ENCODE measurements at places on chromosomes 3 and 15.

DNA sequence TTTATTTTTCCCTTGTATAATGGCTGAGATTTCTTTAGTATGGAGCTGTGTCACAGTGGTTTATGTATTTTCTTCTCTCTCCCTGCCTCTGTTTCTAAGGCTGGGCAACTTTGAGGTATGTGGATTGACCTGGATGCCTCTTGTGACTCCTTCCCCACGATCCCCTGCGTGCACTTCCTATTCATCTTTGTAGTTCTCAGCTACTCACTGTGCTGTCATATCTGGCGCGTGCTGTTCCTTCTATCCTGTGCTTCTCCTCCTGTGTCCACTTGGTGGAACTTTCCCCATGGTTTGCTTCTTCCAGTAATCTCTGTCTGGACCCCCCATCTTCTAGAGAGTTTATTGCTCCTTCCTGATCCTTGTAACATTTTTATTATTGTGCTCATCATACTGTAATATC lies 97.3 kb downstream of the AKAP13 start:
- peak; percentile 36 for DNase-seq

DNA sequence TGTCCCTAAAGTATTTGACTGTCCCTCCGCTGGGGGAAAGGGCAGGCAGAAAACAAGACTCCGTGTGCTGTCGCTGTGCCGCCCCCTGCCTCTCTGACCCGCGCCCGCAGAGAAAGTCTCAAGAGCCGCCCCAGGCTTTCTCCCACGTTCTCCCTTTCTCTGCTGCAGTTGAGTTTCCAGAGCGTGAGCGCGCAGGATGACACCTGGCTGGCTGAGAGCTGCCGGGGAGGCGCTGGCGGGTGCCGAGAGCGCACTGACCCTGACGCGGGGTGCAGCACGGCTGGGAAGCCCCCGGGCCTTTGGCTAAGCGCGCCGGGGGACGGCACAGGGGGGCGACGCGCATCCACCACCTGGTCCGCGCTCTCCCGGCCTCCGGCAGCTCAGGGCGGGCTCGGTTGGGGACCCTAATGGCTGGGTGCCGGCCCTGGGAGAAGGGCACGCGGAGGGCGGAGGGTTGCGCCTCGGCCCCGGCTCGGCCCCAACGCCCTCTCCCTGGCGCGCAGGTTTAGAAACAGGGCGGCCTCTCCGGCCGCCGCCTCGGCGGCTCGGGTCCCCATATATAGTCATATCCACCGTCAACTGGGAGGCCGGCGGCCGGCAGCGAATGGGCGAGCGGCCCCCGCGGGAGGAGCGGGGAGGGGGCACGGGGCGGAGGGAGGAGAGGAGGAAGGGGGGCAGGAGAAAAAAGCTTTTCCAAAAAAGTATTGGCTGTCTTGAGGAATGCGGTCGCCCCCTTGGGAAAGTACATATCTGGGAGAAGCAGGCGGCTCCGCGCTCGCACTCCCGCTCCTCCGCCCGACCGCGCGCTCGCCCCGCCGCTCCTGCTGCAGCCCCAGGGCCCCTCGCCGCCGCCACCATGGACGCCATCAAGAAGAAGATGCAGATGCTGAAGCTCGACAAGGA lies at the start of gene TPM1:
Gene TPM1, plus strand, starts transcription at position 774 of the 903 bp plus-strand sequence. Its CDS starts 83 bp downstream, at position 857.
- peak; percentile 98 for DNase-seq

- DNase-seq: no peak
Observed at GRCh38 chr15:40937762-40938535, 8.8 kb downstream of the DLL4 start.

DNA sequence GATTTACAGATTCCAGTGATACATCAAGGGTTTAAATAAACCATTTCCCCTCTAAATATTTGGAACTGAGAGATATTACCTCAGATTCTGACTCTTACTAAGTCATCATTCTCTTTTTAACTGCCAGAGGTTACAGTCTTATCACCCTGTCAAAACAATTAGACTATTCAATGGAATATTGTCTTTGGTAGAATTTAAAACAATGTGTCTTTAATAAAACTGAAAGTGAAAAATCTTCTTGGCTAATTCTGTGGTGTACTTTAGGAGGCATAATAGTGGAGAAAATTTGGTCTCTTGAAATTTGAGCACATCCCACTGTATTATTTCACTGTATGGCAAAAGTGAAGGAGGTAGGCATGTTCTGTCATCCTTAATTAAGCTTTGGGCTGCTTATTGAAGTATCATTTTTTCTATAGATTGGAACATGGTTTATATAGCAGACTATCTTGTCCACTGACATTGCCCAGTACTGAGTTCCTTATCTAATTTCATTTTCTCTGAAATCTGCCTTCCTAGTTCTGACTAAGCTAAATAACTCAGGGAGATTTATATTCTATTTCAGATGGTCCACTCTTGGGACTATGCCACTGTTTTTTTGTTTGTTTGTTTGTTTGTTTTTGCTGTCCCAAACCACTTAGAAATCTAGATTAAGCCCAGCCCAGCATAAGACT lies 48.0 kb upstream of the UTS2B start:
- DNase-seq: no peak

DNA sequence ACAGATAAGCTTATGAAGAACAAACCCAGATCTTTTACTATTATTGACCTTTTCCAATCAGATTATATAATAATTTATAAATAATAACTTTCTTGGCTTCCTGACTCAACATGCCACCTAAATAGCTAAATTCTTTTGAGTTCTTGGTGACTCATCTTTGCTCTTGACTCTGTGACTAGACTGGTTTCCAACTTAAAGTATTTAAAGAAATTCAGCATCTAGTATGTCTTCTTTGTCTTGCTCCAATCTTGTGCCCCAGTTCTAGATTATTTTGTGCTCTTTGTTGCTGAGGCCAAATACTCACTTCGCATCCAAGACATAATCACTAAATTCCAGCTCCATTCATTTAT lies 483.2 kb upstream of the TBL1XR1 start:
- peak; percentile 50 for DNase-seq

GRCh38 chr3:134956395-134956794 lies 161.3 kb downstream of the EPHB1 start:
- no peak for DNase-seq

- DNase-seq: peak; percentile 16
Observed at GRCh38 chr15:50415752-50416404, 8.3 kb upstream of the USP8 start.

DNA sequence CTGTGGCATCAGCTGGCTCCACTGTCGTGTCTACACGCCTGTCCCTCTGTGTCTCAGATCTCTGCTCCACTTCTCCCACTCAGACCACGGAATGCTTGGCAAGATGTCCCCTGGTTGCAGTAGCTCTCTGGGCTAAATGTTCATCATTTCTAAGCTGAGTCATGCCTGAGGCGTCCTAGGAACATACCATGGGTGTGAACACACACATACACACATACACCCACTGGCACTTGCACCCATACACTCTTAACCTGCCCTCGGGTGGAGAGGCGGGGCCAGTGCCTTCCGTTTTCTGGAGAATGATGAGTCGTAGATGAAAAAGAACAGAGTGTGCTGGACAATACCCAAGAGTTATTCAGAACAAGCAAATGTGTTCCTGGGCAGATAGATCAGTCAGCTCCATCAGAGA lies 72.4 kb downstream of the SENP2 start:
- DNase-seq: peak; percentile 99

DNA sequence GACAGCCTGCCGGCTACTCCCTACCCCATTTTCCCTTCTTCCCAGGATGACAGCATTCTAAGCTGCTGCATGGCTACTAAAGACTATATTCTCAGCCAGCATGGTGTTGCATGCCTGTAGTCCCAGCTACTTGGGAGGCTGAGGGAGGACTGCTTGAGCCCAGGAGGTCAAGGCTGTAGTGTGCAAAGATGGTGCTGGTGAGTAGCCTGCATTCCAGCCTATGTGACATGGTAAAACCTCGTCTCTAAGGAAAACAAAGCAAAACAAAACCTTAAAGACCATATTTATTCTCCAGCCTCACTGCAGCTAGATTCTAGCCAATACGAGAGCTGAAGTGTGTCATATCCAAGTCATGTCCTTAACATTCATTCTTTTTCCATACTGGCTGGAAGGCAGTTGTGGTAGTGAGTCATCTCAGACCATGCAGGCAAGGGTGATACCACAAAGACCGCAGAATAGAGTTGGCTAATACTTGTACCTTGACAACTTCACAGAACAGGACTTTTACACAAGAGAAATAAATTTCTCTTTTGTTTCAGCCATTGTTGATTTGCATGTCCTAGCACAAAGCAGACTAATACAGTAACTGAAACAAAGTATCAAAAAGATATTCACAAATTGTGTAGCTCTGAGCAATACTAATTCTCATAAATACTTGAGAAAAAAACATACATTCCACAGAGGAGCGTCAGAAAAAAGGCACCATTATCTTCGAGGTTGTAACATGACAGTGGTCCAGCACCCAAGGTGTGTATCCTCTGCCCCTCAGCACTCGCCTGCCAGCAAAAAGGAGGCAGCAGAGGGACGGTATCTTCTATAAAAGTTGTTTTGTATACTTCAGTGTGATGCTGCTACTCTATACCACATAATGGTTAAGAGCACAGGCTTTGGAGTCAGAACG lies 14.8 kb downstream of the PBRM1 start:
- DNase-seq: peak; percentile 100

- no peak for DNase-seq
Observed at GRCh38 chr3:19473971-19474580, 325.8 kb downstream of the KCNH8 start.

DNA sequence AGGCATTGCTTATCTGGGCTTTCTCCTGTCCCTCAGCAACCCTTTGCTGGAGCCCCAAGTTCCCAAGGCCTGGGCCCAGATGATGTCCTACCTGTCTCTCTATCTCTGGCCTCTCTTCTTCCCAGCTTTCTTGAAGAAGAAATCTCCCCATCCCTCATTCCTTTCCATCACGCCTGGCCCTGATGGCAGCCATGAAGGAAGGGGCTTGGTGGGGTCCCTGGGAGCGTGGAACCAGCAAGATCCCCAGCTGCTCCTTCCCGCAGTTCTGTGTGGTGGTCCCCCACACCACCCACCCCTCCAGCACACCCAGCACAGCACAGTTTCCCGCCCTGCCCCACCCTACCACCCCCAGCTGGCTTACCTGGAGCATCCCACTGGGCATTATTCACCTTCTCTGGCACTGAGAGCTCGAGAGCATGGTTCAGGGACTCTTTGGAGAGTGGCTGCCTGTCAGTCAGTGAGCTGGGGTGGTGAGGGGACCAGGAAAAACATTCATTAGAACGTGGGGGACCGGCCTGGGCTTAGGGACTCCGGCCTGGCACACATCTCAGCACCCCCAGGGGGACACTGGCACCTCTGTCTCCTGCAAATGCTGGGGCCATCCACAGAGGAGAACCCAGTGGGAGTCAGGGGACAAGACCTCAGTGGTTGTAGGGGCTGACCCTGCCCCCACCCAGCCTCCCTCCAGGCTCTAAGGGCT lies 26.6 kb downstream of the ACSBG1 start:
- no peak for DNase-seq

- DNase-seq: peak; percentile 63
Observed at GRCh38 chr15:96326328-96327154, 4.0 kb upstream of the NR2F2 start.

DNA sequence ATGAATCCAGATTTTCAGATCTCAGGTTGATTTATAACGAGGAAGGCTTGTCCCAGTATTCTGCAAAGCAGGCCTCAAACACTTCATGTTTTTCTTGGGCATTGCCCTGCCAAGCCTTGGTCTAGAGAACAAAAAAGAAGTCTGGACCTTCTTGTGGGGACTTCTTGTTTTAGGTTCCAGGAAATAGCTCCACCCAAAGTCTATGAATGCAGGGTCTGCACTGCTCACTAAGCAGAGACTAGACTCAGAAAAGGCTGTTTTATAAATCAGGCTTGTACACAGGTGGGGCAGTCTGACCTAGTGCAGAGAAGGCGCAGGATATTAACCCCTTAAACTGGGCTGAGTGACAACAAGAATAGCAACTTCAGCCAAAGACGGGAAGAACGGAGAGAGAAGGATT lies 44.3 kb downstream of the GLB1 start:
- DNase-seq: no peak

- DNase-seq: peak; percentile 59
Observed at GRCh38 chr15:74134387-74135027, 4.1 kb downstream of the ISLR2 start.

DNA sequence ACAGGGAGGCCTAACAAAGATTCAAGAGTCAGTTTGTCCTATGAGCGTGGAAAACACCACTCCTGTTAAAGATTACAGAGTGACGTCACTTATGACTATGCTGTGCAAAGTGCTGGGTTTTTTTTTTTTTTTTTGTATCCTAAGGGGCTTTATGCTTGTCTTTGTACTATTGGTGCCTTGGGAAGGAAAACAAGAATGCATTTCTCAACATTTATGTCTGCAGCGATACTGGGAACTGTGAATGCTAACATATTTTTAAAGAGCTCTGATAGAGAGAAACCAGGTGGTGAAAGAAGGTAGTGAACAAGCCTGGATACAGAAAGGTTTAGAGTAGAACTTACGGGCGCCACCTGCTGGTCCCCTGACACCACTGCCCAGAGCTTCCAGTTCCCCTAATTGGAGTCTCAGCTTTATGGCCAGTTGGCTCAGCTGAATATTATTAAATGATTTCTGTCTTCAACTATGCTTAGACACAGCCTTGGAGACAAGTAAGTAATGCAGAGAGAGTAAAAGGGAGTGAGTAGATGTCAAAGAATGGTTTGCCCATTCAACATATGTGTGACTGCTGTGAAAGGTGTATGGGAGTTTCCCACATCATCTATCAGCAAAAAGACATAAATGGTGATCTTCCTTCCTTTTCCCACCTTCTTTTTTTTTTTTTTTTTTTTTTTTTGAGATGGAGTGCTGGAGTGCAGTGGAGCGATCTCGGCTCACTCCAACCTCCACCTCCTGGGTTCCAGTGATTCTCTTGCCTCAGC lies 807.9 kb upstream of the CFAP20DC start:
- DNase-seq: peak; percentile 73

DNA sequence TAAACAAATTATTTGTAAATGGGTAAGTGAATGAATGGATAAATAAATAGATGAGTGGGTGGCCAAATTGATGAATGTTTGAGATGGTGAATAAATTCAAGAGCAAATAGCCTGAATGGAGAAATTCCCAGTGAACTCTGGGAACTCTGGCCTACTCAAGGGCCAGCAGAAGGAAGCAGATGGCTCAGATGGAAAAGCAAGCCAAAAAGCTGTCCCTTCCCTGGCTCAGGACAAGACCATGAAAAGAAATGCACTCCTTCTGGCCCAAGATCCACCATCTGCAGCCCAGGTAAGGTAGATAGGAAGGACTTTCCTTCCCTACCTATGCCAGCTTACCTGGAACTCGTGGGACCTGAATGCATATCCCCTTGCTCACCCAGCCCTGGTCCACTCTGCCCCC lies 37.6 kb upstream of the CLDN18 start:
- DNase-seq: no peak

DNA sequence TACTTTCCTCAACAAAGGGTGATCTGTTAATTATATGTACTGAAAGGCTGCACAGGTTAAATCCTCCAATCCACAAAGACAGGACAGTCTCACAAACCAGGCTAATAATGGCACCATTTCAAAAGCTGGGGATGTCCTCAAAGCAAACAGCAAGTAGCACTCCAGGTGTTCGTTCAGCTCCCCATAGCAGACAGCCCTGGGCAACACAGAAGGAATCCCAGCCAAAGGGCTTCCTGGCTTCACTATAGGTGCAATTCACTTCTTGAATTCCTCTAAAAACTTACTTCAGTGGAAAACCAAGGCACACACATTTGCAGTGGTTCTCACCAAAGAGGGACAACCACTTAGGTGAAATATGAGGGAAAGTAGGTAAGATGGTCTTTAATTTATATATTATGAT lies 166.7 kb downstream of the CTNNB1 start:
- no peak for DNase-seq

- DNase-seq: no peak
Observed at GRCh38 chr3:140521751-140522445, 156.0 kb upstream of the TRIM42 start.

GRCh38 chr15:27179789-27180188 lies 208.8 kb downstream of the GABRG3 start:
- DNase-seq: no peak

- DNase-seq: peak; percentile 99
Observed at GRCh38 chr3:197854596-197855343, 63.7 kb downstream of the LRCH3 start.
